Fibroblast of villous mesenchyme (primary cell): ENCODE measurements at places on chromosomes 2 and 18. TPM values are rescaled to one million over a fixed set of nuclear protein-coding genes. Genes with fewer than 3 reads are reported as not detected.

DNA sequence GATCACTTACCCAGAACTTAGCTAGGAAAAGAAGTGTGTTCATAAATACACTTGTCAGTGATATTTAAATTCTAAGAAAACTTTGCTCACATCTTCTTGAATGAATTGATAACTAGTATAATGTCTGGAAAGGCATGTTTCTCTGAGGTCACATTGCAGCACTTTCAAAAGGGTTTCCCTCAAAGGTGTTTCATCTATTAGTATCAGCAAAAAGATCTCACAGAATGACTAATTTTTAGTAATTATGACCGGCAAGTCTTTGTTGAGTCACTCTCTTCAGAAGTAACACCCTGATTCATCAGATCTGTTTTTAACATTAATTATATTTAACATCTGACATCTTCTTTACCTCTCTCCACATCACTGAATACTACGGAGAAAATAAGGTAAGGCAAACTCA is 222.3 kb downstream of the IKZF2 start:
- DNase-seq, result no peak

DNA sequence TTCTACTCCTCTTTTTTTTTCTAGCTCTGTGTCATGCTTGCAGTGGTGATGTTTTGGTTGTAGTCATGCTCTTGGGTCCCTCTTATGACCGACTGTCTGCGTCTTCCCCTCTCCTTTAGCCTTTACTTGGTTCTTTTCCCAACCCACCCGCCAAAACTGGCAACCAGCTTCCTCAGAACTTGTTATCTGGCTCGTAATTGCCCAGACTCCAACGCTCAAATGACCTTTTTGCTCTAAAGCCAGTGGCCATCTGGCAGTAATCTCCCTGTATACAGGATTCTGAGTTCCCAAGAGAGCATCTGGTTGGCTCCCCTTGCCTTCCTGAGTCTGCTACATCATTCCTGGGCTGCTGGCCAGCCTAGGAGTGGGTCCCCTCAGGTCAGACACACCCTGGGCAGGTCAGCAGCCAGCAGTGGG is 147.2 kb downstream of the MGAT5 start:
- peak; percentile 96 for DNase-seq

DNA sequence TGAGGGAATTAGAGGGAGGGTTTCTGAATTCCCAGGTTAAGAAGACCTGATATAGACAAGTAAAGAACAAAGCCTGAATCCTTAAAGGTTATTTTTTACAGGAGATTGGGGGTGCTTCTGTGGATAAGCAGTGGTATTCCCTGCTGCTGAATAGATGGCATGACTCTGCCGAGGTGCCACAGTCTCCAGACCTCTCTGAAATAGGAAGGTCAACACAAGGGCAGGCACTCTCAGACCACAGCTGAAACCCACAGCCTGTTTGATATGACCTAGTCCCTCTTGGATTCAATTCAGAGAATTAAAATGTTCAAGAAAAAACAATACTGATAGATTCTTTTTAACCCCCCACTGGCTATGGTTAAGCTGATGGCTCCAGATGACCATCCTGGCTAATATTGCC is 259.3 kb downstream of the PTGR3 start:
- no peak for DNase-seq

DNA sequence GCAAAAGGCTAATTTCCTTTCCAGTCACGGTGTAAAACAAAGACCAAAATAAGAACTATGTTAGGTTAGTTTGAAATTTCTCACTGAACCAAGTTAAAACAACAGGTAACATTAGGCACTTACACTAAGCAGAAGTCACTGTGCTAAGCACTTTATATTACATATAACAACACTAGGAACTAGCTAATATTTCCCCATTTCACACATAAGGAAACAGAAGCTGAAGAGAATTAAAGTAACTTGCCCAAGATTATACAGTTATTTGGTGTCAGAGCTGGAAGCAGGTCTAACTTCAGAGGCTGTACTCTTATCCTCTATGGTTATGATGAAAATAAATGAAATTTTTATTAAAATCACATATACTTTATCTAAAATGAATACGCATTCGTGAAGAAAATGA is 5.9 kb downstream of the ITSN2 start:
- DNase-seq, result no peak

DNA sequence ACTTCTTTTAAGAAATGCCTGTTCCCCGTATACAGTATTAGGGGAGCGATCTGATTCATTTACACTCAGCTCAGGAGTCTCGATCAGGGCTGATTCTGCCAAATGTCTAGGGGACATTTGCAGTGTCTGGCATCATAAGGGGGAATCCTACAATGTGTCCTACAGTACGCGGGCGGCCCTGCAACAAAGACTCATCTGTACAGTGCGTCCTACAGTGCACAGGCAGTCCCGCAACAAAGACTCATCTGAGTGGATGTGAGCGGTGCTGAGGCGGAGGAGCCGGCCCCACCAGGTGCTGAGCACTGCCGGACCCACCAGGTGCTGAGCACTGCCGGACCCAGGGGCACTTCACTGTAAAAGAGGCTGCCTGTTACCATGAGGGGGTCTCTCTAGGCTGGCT is 102.5 kb downstream of the FAM210A start:
- DNase-seq, result no peak

DNA sequence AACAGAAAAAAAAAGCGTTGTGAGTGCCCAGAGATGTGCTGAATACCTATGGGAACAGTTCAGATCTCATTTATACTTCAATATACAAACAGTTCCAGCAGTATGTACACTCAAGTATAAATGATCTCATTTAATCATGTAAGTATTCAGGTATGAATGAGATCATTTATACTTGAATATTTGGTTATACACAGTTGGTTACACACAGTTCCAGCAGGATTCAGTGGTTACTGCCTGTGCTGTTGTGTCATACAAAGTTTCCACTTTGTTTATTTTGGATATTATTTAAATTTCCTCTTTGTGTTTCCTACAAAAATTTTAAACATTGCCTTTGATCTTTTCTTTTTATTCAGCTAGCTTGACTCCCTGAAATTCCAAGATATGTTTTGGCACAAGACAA is 293.5 kb upstream of the SLC39A10 start:
- peak; percentile 39 for DNase-seq

DNA sequence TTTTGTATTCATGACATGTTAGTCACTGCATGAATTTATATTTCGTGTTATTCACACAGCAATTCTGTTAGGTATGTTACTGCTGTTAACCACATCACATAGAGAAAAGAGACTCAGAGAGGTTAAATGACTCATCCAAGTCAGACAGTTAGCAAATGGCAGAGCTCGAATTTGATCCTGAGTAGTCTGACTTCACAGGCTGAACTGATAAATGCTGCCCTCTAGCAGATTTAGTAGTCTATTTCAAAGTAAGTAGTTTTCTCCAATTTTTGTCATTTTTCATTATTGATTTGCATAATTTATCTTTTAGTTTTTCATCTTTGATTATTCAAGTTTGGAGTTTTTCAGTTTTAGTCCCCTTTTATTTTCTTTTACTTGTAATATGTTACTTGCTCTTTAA is 58.3 kb downstream of the WDR7 start:
- peak; percentile 80 for DNase-seq

DNA sequence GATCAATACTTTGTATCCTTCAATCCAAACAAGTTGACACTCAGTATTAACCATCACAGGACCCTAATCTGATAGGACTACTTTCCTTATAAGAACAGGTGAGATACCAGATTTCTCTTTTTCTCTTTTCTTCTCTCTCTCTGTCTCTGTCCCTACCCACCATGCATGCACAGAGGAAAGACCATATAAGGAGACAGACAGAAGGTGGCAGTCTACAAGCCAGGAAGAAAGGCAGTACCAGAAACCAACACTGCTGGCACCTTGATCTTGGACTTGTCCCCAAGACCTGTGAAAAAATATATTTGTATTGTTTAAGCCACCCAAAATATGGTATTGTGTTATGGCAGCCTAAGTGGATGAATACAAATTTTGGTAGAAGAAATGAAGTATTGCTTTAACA is 156.2 kb upstream of the KCNH7 start:
- no peak for DNase-seq

- no peak for DNase-seq
Measured at GRCh38 chr18:62660691-62661090, 54.6 kb upstream of the PHLPP1 start.

- peak; percentile 17 for DNase-seq
Measured at GRCh38 chr2:7725171-7725849, 808.1 kb downstream of the RNF144A start.

DNA sequence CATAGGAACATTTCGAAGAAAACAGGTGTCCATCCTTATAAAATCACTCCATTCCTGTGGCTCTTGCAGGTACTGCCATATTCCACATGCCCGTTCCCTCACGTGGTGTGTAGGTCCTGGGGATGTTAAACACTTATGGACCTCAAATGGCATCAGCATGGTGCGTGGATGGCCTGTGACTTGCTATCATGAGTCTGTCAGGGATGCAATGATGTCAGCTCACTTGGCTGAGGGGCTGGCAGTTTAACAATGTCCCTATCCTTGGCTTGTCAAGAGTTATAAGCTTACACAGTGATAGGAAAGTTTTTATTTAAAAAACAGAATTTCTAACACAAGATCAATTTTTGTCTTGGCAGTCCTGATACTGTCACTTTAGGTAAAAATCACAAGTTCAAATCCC is 28.8 kb downstream of the MAIP1 start:
- DNase-seq, result no peak

- DNase-seq, result no peak
Measured at GRCh38 chr2:163364736-163365135, 371.1 kb downstream of the FIGN start.

- DNase-seq, result no peak
Measured at GRCh38 chr2:51720826-51721225, 688.9 kb upstream of the NRXN1 start.

DNA sequence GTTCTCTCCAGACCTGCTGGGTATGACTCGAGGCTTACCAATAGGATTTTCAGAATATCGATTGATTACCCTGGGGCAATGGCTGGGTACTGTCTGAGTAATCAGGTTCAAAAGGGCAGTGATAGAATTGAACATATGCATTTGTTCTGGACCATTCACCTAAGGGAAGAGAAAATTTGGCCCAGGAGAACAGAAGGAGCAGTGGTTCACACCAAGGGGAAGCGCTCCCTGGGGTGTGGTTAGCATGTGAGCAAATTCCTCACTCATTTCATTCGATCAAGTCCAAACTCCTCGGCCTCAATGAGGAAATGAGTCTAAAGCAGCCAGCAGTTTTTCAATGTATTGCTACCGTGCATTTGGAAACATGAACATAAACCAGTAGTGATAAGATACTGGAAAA is 55.6 kb downstream of the CYP26B1 start:
- no peak for DNase-seq

DNA sequence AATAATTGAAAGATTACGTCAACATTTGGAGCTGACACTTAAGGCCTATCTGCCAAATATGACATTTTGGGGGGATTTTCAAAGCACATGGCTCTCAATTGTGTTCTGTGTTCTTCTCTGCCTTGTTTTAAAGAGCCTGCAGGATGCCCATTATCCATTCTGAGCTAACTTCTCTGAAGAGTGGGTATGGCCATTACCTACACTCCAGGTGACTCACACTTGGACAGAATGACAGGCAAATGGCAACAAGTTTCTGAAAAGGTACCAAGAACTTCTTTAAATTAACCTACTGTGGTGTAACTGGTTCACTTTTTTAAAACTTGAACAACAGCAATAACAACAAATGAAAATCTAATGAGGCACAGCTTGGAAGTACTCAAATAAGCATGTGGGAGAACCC is 834.9 kb upstream of the SLC39A10 start:
- no peak for DNase-seq

- DNase-seq, result no peak
Measured at GRCh38 chr2:218975060-218975777, 9.8 kb downstream of the FEV start.

GRCh38 chr18:59041296-59041695 is 98.4 kb upstream of the SEC11C start:
- no peak for DNase-seq

DNA sequence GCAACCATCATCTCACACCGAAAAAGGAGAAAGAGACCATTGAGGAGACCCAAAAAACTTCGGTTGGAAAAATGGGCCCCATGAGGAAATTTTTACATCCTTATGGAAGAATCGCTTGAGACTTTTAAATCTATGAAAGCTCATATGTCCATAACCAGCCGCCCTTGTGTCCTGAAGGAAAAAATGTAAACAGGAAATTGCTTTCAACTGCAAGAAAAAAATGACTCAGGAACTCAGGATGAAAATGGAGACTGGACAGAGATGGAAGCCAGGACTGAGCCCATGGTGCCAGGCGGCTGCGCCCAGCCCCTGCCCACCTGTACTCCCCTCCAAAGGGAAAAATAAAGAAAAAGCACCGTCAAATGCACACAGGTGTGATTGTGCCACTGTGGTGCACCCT is 81.5 kb upstream of the SLC66A3 start:
- peak; percentile 65 for DNase-seq

SPP2 gene
- not detected in 2 replicates for total RNA-seq

ANKRD53 gene
- 0.43 and 1.3 TPM in 2 replicates for total RNA-seq

WDCP gene
- total RNA-seq, result 7.7 and 14.7 TPM in 2 replicates

DLX2 gene
- under 0.01 TPM in 2 replicates for total RNA-seq

COL6A3 gene
- total RNA-seq, result 1,329 and 1,968 TPM in 2 replicates

SCN9A gene
- total RNA-seq, result 43.5 and 72.1 TPM in 2 replicates

GPR17 gene
- not detected in 2 replicates for total RNA-seq

C2orf66 gene
- under 0.01 TPM in 1 of 2 replicates, not detected in the other for total RNA-seq

DPP10 gene
- under 0.01 and 0.32 TPM in 2 replicates for total RNA-seq

DCC gene
- under 0.01 TPM in 1 of 2 replicates, not detected in the other for total RNA-seq
